ENCODE measurements at places on chromosomes 5 and 9.

- DNase-seq = no peak
These were observed 19.8 kb downstream of the COL27A1 start for GRCh38 chr9:114174876-114175771.

DNA sequence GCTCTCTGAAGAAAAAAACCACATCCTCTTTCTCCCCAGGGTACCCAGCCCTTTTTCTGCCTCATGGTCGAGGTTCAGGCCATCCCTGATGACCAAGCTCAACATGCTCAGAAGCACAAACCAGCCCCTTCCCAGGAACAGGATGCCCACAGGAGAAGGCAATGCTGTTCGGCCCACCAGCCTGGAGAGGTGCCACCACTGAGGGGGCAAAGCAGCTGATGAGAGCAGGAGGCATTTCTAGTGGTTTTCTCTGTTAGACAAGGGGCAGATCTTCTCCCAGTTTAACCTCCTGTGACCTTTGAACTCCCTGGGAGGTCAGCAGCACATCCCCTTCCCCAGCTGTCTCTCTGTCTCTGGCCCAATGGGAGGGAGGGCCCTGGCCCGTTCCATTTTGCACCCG lies 73.0 kb downstream of the PAX5 start:
- DNase-seq = no peak

GRCh38 chr5:80928073-80928472 lies 32.1 kb upstream of the RASGRF2 start:
- DNase-seq = no peak

GRCh38 chr5:104998572-104998971 lies 1436.0 kb upstream of the NUDT12 start:
- no peak for DNase-seq
